ENCODE measurements at places on chromosomes 6 and 20.

GRCh38 chr6:5986861-5987260 is 19.9 kb downstream of the NRN1 start:
- no peak for DNase-seq

GRCh38 chr6:43879722-43880121 is 109.7 kb downstream of the VEGFA start:
- no peak for DNase-seq

DNA sequence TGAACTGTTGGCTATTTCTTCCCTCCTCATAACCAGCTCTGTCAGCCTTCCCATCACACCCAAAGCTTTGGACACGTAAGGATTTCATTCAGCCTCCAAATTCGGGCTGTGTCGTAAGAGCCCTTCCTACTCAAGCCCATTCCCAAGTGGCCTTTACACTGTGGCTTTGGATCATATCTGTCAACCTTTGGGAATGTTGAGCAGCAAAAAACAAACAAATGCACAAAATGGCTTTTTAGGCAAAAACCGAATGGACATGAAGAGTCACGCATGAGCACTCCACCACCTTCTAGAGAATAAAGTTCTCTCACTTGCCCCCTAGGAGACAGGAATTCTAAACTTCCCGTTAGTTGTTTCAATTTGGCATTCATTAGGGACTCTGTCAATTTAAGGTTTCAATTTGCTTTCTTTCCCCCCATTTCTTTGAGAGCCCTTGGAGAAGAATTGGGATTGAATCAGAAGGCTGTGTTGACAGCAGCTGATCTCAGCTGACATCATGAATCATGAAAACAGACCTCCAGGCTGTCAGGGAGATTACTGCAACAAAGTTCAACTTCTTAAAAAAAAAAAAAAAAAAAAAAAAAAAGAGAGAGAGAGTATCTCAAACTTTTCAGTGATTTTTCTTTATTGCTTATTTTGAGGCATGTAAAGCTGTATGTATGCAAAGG is 110.3 kb downstream of the BCAS1 start:
- no peak for DNase-seq

GRCh38 chr6:157020881-157021343 is 243.7 kb downstream of the ARID1B start:
- peak; percentile 51 for DNase-seq

DNA sequence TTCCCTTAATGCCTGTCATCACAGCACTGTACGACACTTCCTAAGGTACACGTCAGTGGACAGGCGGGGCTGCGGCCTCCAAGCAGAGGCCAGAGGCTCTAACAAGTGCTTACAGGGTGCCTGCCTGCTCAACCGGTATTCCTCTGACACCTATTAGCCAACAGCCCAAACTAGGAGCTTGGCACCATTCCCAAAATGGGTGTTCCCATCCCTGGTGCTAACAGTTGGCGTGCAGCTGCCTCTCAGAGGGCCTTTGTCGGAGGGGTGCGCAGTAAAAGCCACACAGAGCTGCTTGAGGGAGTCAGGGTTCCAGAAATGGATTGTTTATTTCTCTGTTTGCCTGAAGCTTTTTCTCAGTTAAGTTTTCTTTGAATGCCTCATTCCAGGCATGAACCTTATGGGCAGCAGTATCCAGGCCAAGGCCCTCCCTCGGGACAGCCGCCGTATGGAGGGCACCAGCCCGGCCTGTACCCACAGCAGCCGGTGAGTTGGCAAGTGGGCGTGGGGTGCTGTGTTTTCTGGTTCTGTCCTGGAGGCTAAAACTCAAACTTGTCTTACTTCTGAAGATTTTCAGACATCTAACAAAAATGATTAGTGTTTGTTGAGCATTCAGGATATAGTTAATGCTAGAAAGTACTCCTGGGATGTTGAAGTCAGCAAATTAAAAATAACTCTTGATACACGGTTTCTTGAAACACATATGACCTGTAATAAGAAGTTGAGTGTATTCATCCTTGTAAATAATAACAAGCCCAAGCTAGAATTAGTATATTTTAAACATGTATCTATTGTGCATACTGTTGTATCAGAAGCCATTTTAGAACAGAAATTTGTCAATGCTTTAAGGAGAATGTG is 124.7 kb downstream of the TMEM242 start:
- no peak for DNase-seq

GRCh38 chr6:47741807-47742206 is 40.0 kb upstream of the OPN5 start:
- no peak for DNase-seq

GRCh38 chr6:161125591-161125990 is 134.0 kb downstream of the MAP3K4 start:
- DNase-seq, result no peak

DNA sequence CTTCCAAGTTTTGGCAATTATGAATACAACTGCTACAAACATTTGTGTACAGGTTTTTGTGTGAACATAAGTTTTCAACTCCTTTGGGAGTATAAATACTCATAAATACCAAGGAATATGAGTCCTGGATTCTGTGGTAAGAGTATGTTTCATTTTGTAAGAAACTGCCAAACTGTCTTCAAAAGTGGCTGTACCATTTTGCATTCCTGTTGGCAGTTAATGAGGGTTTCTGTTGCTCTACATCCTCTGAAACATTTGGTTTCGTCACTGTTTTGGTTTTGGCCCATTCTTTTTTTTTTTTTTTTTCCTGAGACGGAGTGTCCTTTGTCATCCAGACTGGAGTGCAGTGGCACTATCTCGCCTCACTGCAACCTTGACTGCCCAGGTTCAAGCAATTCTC is 8.5 kb downstream of the AP5S1 start:
- no peak for DNase-seq

DNA sequence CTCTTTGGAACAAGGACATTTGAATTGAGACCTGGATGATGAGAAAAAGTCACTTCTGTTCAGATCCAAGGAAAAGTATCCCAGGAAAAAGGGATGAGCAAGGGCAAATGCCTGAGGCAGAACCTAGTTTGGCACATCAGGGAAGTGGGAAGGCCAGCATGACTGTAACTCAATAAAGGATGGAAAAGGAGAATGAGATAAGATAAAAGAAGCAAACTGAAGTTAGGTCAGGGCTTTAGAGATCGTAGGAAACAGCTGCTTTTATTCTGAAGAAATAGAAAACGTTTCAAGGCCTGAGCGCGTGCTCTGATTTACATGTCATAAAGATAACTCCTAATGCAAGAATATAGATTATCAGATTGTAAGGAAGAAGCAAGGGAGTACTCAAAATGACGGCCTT is 450.0 kb downstream of the FRK start:
- no peak for DNase-seq

DNA sequence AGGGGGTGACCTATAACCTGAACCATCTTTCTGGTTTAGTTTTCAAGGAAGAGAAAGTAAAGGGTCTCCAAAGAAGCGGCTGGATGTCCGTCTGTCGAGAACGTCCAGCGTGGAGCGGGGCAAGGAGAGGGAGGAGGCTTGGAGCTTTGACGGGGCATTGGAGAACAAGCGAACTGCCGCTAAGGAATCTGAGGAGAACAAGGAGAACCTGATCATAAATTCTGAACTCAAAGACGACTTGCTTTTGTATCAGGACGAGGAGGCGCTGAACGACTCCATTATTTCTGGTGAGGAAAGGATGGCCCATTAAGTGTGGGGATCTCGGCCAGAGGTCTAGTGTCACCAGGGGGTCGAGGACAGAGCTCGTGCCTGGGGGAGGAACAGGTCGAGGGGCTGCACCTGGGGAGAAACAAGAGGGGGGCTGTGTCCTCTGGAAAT is 159.2 kb downstream of the SYCP2 start:
- no peak for DNase-seq

DNA sequence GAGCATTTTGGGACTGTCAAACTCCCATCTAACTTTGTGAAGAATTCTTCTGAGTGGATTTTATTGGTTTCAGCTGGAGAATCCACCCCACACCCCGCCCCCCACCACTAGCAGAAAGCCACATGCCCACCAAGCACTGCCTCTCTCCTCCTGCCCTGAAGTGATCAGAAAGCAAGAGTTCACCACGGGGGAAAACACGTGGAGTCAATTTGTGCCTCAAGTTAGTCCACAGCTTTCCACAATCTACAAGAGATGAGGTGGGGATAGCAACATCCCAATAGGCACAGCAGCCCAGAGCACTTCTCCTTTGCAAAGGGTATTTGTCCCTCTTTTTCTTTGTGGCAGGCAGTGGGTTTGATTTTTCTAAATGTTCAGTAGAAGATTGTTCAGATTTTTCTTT is 177.3 kb upstream of the NT5E start:
- DNase-seq, result no peak

DNA sequence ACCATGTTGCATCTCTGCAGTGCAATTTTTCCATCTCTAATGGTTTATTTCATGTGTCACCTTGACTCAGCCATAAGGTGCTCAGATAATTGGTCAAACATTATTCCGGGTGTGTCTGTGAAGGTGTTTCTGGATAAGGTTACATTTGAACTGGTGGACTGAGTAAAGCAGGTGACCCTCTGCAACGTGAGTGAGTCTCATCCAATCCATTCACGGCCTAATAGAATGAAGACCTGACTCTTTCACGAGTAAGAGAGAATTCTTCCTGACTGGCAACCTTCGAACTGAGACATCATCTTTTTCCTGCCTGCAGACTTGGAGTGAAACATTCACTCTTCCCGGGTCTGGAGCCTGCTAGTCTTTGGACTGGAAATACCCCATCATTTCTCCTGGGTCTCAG is 77.1 kb upstream of the SLC22A23 start:
- no peak for DNase-seq

DNA sequence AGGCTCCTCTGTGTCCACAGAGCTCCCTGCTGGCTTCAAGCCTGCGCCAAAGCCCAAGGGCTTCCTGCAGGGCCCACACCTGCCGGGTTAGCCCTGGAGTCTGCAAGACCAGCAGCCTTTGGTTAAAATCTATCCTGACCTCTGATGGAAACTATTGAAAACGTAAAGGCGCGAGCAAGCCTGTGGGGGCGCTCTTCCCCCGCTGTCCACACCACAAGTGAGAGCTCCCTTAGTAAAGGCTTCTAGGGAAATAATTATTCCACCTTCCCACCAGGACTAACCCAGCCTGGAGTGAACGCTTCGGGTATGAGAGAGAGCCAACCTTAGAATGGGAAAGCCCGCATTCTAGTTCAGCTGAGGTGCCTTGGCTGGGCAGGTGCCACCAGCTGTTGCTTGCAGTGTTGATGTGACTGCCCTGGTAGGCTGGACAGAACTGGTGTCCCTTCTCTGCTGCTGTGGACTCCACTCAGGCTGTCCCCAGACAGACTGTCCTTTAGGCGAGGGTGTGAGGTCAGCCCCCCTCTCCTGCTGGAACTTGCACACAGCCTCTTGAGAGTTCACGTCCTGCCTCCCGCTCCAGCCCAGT is 68.7 kb downstream of the SYTL3 start:
- DNase-seq, result no peak

DNA sequence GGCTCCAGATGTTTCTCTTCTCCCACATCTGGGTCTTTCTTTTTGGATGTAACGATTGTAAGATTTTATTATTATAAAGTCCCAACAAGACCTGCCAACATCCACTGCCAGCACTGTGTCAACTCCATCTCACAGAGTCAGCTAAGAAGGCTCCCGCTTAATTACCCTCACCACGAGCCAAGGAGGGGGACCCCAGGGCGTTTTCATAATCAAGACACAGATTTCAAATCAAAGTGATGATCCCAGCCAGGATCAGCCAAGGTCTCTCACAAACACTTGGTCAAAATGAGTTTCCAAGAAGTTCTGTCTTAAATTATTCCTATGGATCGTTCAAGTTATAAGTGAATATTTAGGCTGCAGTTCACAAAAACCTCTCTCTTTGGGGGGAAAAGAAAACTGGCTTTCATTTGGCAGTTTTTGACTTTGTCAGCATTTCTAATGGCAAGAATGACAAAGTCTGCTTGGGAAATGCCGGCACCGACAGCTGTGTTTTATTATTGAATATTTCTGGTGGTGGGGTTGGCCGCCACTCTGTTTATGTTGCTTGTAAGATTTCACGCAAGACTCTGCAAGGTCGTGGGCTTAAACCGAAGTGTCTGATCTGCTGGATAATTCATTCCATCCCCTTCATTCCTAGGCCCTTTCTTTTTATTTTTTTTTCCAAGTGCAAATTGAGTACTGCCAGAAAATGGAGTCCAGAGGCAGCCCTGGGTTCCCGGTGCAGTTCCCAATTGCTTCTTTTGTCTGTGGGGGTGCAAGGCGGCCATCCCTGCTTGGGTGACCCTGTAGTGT is 170.2 kb upstream of the PMEPA1 start:
- DNase-seq, result no peak

GRCh38 chr6:42367353-42368011 is 84.2 kb downstream of the TRERF1 start:
- DNase-seq, result no peak

DNA sequence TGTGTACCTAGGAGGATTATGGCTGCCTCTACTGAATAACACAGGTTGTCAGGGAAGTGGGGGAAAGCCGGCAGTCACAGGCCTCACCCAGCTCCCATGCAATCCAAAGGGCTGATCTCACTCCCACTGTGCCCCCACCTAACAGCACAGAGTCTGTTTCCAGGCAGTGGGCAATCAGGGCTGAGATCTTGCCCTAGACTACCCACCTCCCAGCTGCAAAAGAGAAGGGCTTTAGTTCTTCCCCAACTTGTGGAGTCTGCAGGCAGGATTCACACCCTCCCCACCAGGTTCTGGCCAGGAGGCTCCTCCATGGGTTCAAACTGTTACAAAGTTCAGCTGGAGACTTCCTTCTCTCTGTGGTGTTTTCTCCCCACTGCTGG is 66.0 kb upstream of the OLIG3 start:
- no peak for DNase-seq

DNA sequence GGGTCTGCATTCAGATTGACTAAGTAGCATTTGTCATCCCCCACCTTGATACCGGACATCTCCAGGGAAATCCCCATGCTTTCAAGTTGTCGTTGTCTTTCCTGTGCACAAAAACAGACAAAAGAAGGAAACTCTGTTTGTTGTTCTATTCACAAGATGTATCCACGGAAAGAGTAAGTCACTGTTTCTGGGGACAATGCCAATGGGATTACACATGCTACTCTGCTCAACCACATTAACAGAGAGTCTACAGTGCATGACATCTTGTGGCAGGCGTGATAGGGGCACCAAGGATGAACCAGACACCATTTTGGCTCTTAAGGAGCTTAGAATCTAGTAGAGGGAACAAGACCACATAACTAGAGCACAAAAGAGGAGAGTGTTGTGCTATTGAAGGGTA is 124.4 kb upstream of the NUP153 start:
- DNase-seq, result no peak

GRCh38 chr6:54031169-54031568 is 80.1 kb upstream of the MLIP start:
- DNase-seq, result no peak

GRCh38 chr6:10582774-10583508 is 61.8 kb downstream of the GCNT2 start:
- no peak for DNase-seq

- no peak for DNase-seq
Observed at GRCh38 chr6:132400883-132401617, at the start of gene MOXD1. MOXD1 (minus strand) TSS chr6:132401475; CDS start chr6:132401426, 49 bp downstream.

GRCh38 chr6:17741507-17741906 is 34.8 kb upstream of the NUP153 start:
- no peak for DNase-seq

- DNase-seq, result no peak
Observed at GRCh38 chr6:94278146-94278545, 858.8 kb upstream of the EPHA7 start.

Data from T-helper 9 cell (primary cell).